ENCODE measurements at places on chromosomes 3 and 15.

DNA sequence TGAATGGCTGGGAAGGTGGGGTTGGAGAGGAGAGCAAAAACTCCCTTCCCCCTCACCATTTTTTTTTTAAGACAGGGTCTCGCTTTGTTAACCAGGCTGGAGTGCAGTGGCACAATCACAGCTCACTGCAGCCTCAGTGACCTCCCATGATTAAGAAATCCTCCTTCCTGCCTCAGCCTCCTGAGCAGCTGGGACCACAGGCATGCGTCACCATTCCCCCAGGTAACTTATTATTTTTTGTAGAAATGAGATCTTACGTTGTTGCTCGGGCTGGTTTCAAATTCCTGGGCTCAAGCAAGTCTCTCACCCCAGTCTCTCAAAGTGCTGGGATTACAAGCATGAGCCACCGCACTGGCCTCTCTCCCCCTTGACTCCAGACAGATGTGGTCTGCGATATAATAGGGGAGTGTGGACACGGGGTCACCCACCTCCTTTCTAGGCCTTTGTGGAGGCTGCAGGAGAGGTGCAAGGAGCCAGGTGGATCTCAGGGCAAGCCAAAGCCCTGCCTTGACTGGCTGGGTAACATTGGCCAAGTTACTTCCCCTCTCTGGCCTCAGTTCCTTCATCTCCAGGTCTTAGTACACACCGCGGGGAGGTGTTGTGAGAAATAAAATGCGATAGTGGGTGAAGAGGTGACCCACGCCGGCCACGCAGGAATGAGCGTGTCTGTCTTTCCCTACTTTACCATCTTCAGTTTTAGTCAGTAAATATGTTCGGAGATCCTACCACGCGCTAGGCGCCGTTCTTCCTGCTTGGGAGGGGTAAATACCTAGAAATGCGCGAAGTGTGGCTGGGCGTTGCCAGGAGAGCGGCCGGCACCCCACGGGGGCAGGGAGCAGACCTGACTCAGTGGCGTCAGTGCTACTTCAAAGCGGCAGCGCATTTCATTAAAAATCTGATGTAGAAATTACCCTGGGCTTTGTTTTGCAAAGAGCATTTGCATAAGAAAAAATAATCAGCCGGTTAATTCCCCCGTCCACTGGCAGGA lies 20.2 kb upstream of the CORO2B start:
- DNase-seq, result no peak

GRCh38 chr3:112786881-112787579 lies 59.6 kb downstream of the CD200R1L start:
- DNase-seq, result no peak

- DNase-seq, result no peak
Observed at GRCh38 chr3:112469671-112470070, 29.6 kb downstream of the BTLA start.

DNA sequence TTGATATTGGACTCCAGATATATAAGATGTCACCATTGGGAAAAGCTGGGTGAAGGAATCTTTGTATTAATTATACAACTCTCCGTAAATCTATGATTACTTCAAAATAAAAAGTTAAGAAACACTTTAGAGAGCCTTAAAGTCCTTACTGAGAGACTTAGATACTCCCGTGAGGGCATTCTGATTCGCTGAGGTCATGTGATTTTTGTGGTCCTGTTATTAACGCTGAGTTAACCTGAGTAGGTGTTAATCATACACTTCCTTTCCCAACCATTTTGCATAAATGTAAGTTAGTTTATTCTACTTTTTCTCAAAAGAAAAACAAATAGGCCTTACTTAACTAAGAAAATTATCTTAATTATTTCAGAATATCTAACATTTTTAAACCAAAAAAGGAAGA lies 67.1 kb upstream of the LMOD3 start:
- DNase-seq, result no peak

DNA sequence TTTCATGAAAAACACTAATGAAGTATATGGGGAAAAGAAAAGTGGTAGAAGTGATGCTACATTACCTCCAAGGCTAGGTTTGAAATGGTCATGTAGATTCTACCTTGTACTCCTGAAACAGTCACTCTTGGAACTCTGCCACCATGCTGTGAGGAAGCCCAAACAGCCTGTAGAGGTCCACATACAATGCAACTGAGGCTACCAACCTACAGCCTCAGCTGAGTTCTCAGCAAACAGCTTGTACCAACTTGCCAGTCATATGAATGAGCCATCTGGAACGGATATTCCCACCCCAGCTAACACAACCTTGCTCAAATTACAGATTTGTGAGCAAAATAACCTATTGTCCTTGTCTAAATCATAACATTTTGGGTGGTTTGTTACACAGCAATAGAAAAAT lies 193.5 kb downstream of the ULK4 start:
- DNase-seq, result no peak

DNA sequence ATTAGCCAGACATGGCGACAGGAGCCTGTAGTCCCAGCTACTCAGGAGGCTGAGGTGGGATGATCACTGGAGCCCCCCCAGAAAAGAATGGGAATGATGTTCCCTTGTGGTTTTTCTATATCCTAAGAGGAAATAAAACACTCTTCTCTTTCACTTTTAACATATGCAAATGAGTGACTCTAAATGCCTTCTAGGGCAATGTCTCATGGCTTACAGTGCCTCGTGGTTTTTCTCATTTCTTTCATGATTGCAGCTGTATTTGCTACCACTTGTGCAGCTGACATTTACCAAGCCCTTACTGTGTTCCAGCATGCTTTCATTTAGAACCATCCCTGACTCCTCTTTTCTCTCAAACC lies 26.4 kb downstream of the STOML1 start:
- DNase-seq, result no peak

DNA sequence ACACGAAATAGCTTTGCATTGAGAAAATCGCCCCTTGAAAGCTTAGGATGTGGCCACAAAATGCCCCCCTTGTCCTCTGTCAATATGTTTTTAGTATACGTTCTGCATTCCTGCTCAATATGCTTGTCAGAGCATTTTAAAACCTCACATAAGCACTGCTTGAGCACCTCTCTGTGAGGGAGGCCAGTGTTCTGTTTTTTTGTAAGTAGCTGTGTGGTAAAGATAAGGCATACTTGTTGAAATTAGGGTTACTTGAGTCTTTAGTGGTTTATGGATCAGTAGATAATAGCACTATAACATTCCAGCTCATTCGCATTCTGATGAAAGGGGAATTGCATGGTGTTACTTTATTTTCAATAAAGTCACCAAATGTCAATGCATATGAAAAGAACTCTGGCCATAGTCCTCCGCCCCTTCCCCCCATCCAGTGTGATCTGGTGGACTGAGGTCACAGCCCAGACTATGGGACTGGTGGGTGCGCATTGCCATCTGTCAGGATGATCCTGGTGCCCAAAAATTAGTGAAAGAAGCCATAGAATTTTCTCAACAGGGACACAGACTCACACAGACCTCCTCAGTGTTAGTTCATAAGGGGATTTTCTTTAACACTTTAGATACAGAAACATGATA lies 33.1 kb downstream of the IL1RAP start:
- no peak for DNase-seq

DNA sequence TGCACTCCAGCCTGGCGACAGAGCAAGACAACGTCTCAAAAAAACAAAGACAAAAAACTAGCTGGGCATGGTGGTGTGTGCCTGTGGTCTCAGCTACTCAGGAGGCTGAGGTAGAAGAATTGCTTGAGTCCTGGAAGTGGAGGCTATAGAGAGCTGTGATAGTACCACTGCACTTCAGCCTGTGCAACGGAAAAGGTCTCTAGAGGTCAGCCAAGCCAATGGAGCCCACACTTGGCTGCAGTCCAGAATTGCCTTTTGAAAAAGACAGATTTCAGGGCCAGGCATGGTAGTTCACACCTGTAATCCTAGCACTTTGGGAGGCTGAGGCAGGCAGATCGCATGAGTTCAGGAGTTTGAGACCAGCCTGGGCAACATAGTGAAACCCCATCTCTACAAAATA lies 8.4 kb upstream of the RBPMS2 start:
- DNase-seq, result no peak

DNA sequence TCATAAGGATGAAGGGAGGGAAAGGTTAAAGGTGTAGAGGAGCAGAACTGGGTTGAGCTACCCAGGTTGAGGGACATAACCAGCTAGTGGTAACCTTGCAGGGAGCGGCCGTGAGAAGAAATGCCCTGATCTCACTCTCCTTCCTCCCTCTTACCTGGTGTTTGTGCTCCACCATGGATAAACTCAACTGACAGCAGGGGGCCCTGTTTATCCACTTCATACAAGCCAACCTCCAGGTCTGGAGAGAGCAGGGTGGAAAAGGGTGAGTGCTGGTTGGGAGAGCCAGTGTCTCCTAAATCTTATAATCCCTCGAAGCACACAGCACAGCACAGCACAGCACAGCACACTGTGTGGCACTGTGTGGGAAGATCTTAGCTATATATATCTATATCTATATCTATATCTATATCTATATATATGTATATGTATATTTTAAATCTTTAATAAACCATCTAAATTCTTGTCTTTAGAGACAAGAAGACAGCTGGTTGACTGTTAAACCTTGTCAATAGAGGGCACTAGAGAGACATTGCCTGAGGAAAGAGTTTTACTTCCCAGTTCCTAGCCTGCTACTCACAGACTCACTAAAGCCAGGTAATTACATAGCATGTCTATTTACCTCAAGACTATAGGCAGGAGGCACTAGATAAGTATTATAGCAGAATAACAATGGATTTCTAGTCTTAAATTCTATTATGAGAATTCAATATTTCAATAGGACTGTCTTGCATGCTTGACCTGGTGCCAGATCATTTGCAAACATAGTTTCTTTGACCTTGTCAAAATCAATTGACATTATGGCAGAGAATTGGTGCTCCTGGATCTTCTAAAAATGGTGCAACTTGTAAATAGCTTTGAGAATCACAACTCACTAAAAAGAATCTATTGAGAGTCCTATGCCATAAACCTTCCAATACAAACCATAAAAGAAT lies 21.7 kb upstream of the FMN1 start:
- DNase-seq, result no peak

DNA sequence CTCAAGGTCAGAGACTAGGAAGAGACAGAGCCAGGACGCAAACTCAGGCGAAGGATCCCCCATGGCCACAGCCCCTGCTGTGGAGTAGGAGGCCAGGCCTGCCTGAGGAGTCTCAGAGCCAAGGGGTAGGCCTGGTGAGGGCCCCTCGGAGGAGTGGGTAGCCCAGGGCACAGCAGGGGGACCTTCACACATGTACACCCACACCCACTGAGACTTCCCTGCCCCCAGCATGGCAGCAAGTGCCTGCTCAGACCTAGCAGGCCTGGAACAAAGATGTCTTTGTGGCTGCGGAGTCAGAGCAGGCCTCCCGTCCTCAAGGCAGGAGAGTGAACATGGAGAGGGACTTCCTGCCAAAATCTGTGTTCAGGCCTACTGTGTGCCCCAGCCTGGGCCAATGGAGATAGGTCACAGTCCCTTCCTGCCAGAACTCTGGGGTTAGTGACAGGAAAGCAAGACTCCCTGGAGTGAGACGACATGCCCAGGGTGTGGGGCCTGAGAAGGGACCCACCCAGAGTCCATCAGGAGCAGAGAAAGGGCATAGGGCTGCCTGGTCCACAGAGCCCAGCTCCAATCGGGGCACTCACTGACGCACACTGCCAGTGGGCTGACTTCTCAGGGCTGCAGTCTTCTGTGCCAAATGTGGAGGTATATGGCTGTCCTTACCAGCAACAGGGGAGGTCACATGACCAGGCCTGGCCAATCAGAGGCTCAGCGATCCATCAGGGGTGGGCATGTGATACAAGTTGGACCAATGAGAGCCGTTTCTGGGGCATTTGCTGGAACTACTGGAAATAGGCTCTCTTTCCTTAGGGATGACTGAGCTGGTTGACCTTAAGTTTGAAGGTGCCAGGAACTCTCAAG lies 2.3 kb downstream of the GRIP2 start:
- no peak for DNase-seq

Measured in NCI-H1436 treated with DMSO at 0.1 percent for 48 hours (cell line).